H9 (cell line): ENCODE measurements at places on chromosomes 11 and 22. TPM values are rescaled to one million over a fixed set of nuclear protein-coding genes. Genes with fewer than 3 reads are reported as not detected.

Gene SLC25A45
- total RNA-seq: 1.1 and 1.6 TPM in 2 replicates

Gene RASSF7
- 26.3 and 30.0 TPM in 2 replicates for total RNA-seq

Gene ARFIP2
- total RNA-seq: 50.4 and 55.1 TPM in 2 replicates

Gene KCNQ1
- total RNA-seq: 2.2 and 2.3 TPM in 2 replicates

Gene APOL5
- not detected in 2 replicates for total RNA-seq

Gene SPI1
- not detected in 2 replicates for total RNA-seq

Gene CLMP
- total RNA-seq: 11.8 and 13.8 TPM in 2 replicates

Gene CRYBB2
- total RNA-seq: not detected in 2 replicates

Gene E2F8
- total RNA-seq: 11.0 and 11.3 TPM in 2 replicates

Gene FZD4
- total RNA-seq: 3.9 and 4.5 TPM in 2 replicates

Gene REXO2
- 88.8 and 92.8 TPM in 2 replicates for total RNA-seq

Gene DKK3
- total RNA-seq: 16.2 and 17.1 TPM in 2 replicates

GRCh38 chr11:117876341-117877119 is at the start of gene FXYD6:
Gene FXYD6, minus strand, starts transcription at chr11:117876658. Its CDS starts 33,882 bp downstream, at chr11:117842776.
- peak; percentile 76 for DNase-seq

DNA sequence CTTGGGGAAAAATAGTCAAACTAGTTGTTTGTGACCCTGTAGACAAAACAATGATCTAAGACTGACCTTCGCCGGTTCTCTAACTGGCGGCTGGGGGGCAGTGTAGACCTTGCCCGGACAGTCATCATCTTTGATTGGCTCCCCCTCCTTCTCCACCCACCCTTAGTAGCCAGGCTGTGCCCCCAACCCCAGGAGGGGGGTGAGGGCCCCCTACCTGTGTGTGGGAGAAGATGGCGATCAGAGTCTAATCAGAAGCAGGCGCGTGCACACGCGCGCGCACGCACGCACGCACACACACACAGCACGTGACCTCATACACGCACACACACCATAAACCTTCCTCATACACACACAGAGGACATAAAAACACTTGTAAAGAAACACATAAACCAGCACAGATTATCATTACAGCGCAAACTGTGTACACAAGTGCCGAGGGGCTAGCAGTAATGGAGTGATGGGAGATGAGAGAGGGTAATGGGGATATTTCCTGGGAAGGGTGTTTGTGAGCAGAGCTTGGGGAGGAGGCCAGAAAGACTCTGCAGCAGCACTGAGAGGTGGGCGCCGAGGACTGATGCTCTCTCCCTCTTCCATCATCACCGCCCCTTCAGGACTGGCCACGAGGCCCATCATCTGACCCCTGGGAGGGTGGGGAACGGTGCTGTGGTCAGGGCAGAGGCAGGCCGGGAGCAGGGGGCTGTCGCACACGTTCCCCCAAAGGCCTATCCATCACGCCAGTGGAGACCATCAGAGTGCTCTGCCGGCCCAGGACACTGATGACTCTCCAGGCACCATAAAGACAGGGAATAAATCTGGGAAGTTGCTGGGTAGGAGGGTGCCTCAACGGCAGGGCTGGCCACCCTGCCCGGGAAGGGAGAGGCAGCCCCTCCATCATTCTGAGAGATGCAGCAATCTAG is 12.2 kb downstream of the NECTIN1 start:
- no peak for DNase-seq

DNA sequence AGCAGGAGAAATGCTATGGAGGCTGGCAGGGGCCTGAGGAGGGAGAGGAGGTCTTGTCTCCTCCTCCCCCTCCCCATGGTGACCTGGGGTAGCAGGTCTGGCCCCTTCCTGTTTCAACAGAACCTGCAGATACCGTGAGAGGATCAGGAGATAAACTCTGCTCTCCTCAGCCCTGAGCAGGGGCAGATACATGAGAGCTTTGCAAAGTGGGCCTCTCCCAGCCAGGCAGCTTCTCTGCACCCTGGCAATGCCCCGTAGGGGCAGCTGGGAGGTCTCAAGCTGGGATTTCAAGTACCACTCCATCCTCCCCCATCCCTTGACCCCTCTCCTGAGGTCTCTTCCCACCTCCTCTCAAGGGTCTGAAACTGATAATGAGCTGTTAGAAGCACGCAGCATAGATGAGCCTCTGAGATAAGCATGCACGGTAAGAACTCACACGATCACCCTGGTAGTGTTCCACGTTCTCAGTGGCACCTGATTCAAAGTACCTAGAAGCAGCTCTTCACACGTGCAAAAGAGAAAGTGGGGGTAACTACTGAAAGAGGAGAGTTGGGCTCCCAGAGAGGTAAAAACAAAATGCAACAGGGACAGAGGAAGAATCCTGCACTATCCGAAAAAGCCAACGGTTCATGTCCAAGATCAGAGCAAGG is 4.9 kb upstream of the CCDC86 start:
- DNase-seq: no peak

GRCh38 chr22:20602609-20603164 is 95.3 kb downstream of the MED15 start:
- DNase-seq: peak; percentile 24

GRCh38 chr11:75858613-75859012 is 43.6 kb downstream of the UVRAG start:
- DNase-seq: no peak

GRCh38 chr11:33624083-33624482 is 76.5 kb downstream of the C11orf91 start:
- DNase-seq: no peak

DNA sequence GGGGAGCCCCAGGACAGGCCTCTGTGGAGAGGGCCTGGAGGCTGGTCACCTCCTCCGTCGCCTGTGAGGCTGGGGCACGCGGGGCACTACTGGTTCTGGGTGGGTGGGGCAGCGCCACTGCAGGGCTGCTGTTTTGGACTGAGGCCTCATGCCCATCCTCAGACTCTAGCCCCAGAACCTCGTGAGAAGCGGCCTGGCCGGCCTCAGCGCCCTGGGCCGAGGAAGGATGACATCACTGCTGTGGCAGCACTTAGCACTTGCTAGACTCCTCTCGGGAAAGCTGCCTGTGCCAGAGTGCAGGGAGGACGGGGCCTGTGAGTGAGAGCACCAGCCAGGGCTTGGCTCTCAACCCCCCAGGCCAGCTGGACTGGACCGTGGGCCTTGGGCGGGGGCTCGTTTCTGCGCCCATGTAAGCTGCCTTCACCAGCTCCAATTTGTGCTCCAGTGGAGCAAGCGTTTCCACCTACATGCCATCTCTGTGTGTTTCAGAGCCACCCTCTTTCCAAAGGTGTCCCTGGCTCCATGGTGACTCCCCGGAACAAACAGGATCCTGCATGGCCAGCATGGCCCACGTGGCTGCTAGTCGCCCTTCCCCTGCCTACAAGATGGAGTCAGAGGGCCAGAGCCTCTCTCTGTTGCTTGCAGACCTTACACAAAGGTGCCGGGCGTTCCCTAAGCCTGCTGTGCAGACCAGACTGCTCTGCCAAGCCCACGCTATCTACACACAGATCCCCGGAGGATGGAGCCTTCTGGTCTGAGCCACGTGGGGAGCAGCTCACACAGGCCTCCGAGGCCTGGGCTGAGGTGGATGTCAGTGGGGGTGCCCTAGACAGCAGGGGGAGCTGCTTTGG is 102.9 kb downstream of the CTTN start:
- no peak for DNase-seq

DNA sequence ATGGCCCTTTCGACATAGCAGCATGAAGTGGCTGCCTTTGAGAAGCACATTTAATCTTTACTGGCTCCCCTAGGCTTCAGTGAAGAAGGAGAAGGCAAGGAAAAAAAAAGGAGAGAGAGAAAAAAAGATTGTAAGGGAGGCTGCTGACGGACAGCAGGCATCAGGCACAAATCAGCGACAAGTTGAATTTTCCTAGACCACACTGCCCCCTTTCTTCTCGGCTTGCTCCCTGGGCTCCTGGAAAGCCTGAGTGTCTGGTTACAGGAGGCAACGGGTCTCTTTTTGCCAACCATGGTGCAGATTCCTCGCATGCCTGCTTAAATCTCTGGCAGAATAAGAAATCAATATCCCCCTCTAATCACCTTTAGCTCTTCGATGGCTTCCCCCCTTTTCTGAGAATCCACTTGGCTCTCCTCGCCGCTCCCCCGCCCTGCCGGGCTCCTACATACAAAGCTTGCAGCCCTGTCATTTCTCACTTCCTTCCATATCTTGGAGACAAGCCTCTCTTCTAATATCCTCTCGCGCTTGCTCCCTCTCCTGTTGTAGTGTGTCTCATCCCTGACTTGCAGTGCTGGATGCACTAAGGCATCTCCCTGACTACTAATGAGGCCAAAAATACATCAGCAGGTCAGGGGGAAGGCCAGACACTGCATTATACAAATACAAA is 14.3 kb downstream of the BLID start:
- peak; percentile 85 for DNase-seq

DNA sequence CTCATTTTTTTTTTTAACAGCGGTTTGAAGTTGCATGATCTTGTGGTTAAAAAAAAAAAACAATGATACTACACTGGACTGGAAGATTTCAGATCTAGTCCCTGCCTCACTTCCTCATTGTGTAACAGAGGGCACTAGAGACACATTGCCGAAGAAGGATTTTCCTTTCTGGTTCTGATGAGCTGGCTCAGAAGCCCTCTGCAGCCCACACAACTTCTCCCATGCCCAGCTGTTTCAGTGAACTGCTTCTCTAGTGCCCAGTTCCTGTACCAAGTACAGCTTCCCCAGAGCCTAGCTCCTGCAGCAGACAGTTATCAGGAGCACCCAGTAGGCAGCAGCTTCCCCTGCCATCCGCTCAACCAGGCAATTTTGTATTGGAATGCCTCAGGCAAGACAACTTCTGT is 29.5 kb upstream of the ANO5 start:
- DNase-seq: no peak

DNA sequence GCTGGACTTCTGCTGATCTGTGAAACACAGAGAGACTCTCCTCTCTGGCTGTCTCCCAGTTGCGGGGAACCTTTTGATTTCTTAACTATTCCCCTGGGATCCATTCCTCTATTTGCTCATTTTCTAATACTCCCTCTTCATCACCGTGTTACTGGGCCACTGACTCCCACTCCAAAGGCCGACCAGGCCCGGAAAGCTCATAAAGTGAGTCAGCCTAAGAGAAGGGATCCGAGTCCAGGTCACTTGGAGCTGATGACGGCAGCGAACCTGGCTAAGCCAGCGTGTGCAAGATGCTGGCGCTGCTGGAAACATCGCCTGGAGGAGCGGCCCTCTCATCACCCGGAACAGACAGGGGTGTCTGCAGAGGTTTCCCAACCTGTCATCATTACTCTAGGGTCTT is 112.8 kb downstream of the FBXO7 start:
- DNase-seq: no peak

GRCh38 chr11:123386796-123387510 is 43.1 kb upstream of the GRAMD1B start:
- no peak for DNase-seq
